Hepatocyte (in vitro differentiated cells): ENCODE measurements at places on chromosomes 1 and 21.

GRCh38 chr1:53066891-53067738, 5.1 kb downstream of the PODN start:
- no peak for DNase-seq

GRCh38 chr1:25106976-25107642, 125.2 kb downstream of the SYF2 start:
- no peak for DNase-seq

- no peak for DNase-seq
Measured at GRCh38 chr1:64417803-64418202, 52.1 kb upstream of the CACHD1 start.

- DNase-seq: no peak
Measured at GRCh38 chr1:40114400-40114799, 17.3 kb upstream of the PPT1 start.

DNA sequence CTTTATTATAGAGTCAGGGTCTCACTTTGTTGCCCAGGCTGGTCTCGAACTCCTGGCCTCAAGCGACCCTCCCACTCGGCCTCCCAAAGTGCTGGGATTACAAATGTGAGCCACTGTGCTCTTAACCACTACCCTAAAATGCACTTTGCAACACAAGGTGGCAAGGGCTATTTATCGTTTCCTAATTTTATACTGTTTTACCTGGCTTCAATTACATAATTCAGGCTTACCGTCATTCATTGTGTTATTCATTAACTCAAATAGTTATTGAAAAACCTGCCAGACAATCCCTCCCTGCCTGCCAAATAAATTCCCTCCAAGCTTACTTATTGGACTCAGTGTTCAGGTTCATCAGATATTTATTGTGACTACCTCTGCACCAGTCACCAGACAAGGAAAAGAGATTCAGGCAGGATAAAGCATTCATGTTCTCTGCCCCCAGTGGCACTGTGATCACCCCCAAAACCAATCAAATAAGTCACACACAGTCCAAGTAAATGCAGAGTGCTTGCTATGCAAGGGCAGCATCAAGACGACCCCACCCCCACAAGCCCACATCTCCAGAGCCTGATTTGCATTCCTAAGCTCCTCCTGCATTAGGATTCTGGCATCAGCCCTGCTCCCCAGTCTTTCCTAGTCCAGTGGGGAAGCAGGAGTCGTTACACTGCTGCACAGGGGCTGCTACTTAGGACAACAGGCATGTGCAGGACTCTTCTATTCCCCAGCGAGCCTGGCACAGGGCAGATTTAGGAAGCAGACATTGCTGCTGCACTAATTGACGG, 8.1 kb downstream of the PAQR7 start:
- no peak for DNase-seq

DNA sequence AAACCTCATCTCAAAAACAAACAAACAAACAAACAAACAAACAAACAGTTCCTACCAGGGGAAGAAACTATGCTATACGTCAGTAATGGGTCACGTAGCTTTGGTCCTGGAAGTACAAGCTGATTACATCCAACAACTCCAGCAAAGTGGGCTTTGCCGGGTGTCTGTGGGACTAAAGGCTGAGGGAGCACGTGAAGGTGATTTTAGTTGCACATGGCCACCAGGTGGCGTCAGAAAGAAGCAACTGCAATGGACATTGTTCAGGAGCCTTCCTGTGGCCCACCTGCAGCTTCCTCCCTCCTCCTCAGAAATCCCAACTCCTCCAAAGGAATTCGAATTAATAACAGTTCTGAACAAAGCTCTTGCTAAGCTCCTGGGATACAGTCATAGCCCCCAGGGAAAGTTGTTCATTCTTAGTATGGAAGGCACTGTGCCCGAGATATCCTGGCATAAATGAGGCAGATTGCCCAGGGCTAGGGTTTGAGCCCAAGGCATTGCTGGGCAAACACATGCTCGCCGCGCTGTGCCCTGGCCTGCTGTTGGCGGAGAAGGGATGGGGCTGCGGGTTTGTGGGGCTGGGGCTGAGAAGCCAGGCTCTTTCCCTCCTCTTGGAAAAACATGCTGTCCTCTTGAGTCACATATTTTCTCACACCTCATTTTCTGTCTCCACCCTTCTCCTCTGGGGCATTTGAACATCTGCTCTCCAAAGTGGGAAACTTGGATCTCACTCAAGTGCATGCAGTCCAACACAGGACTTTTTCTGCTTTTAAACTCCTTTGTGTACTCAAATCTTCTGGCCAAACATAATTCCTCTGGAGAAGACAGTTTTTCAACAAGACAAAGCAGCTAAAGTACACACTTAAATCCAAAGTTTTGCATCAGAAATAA, 28.6 kb downstream of the AKNAD1 start:
- DNase-seq: peak; percentile 88

DNA sequence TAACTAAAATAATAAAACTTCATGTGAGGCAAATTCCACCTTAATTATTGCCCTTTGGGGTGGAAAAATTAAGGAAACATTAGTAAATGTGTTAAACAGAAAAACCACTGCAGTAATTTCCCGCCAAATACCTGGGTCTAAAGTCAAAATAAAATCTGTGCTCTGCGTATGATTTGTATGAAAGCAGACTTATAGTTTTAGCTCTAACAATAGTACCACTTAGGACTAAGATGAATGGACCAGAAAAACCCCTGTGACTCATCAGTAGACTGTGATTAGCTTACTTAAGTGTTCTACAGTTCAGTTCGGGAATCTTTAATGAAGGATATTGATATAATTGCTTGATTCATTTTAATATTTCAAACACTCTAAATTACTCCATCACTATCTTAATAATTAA, 23.3 kb upstream of the C1orf105 start:
- no peak for DNase-seq

DNA sequence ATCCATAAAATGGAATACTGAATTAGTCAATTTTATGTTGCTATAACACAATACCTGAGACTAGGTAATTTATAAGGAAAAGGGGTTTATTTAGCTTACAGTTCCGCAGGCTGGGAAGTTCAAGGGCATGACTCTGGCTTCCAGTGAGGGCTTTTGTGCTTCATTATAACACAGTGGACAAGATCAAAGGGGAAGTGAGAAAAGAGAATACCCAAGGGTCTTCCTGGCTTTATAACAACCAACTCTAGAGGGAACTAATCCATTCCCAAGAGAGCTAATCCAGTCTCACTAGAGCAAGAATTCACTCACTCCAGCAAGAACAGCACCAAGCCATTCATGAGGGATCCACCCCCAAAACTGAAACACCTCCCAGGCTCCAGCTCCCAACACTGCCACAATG, 3.1 kb downstream of the KIFAP3 start:
- no peak for DNase-seq

- DNase-seq: no peak
Measured at GRCh38 chr1:209560952-209561351, 22.6 kb upstream of the CAMK1G start.
